NCI-H2107 (cell line): ENCODE measurements at places on chromosomes 12 and 14.

DNA sequence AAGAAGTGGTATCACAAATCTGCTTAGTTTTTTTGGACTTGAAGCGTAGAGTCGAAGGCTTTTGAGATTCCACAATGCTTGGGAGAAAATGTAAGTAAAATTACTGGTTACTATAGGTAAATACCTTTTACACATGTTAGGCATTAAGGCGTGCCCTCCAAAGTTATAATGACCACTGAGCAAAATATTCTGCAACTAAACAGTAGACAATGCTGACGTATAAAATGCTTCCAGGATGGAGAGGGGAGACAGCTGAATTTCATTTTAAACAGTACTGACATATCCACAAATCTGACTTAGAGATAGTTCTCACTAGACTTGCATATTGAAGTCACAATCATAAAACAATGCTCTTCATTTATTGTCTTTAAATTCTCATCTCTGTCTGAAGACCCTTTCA is 144.5 kb upstream of the DCN start:
- no peak for DNase-seq

DNA sequence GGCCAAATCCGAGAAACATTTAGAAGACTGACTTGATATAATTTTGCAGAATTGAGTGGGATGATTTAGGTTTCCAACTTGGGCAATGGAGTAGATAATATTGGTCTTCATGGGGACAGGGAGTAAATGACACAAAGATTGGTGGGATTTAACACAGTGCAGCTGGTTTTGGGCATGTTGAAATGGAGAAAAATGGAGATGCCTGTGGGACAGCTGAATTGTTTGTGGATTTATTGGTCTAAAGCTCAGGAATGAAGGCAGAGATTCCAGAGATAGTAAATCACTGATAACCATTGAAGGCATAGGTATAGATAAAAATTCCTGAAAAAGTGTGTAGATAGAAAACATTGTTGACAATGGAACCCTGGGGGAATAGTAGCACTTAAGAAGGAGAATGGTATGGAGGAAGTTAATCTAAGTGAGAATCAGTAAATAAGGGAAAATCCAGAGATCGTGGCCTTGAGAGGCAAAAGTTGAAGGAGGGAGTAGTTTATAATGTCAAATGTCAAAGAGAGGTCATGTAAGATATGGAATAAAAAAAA is 120.9 kb upstream of the ATP2B1 start:
- no peak for DNase-seq

DNA sequence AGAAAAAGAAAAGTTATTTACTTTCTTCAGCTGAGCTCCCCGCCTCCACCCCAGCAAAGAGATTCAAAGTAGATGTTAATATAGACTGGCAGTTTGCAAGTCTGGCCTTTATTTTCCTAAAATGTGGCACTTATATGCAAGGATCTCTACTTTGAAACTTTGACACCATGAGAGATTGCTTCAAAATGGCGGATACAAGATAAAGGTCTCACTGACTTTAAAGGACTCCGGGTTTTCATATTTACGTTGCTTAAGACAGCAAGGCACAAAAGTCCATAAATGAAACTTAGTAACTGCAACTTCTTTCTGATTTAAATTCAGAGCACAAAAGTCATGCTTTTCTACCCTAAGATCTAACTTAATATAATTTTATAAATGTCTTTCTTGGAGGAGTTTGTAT is 3.5 kb downstream of the OTX2 start:
- DNase-seq: no peak

DNA sequence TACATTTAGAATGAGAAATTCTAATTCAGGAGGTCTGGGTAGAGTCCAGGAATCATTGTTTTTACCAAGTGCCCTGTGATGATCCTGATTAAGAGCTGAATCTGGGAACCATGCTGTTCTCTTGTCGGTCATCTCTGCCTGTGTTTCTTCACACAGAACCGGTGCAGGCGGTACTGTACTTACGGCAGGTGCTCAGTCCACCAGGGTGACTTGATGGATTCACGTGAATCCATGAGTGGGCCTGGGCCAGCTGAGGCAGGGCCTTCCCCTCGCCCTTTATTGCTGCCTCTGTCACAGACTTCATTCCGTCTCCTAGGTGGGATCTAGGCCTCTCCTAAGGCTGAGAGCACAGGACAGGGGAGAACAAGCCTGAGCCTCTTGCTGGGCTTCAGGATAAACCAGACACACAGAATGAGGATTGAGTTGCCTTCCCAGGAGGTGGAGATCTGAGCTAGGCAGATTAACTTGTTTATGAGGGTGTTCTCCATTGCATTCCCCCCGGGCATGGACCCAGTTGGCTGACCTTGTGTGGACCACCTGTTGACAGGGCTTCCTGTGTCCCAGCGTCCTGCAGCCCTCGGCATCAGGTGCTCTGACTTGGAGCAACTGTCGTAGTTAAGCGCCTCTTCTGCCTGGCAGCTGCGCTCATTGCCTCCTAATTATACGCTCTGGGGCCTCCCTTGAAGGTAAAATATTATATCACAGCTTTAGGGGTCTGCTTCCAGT is 42.1 kb downstream of the B4GALNT3 start:
- no peak for DNase-seq

- peak; percentile 67 for DNase-seq
These were observed 1.8 kb downstream of the SMIM41 start for GRCh38 chr12:52081263-52081733.

- no peak for DNase-seq
These were observed 13.6 kb downstream of the SFSWAP start for GRCh38 chr12:131724534-131724933.

- no peak for DNase-seq
These were observed 86.2 kb upstream of the SYT1 start for GRCh38 chr12:78778339-78778738.

- DNase-seq: no peak
These were observed 129.8 kb upstream of the KRR1 start for GRCh38 chr12:75641031-75641780.

GRCh38 chr14:102085488-102085887 is 1.4 kb downstream of the HSP90AA1 start:
- DNase-seq: no peak

DNA sequence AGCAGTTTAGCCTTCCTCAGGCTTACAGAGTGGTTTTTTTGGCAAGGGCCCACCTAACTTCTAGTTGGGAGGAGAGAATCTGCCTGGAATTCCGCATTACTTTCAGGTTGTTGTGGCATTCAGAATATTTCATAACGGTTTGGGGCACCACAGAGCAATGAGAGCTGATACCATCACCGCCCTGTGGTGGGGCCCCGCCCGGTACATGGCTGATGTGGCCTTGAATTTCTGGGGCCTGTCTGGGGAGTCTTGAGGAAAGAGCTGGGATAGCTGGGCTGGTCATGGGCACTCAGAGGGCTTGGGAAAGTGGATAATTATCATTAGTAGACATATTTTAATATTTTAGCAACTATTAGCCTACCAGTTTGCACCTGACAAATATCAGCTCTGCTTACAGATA is 4.2 kb downstream of the TESPA1 start:
- no peak for DNase-seq

DNA sequence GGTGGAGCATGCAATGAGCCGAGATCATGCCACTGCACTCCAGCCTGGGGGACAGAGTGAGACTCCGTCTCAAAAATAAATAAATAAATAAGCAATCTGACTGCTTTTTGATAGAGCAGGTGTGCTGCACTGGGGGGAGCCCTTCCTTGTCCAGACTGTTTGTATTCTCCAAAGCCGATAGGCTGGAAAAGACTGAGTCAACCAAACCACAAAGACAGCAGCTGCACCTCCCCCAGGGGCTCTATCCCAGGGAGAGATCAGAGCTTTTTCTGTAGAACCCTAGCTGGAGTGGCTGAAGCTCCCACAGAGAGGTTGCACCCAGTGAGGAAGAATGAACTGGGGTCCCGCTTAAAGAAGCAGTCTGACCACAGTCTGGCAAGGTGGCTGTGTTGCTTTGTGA is 45.8 kb upstream of the LALBA start:
- DNase-seq: no peak

GRCh38 chr14:66045572-66046021 is 440.6 kb upstream of the CCDC196 start:
- DNase-seq: no peak
